ENCODE measurements at places on chromosomes 3 and 15.

GRCh38 chr3:43676441-43676840 is 14.3 kb upstream of the ABHD5 start:
- no peak for DNase-seq

DNA sequence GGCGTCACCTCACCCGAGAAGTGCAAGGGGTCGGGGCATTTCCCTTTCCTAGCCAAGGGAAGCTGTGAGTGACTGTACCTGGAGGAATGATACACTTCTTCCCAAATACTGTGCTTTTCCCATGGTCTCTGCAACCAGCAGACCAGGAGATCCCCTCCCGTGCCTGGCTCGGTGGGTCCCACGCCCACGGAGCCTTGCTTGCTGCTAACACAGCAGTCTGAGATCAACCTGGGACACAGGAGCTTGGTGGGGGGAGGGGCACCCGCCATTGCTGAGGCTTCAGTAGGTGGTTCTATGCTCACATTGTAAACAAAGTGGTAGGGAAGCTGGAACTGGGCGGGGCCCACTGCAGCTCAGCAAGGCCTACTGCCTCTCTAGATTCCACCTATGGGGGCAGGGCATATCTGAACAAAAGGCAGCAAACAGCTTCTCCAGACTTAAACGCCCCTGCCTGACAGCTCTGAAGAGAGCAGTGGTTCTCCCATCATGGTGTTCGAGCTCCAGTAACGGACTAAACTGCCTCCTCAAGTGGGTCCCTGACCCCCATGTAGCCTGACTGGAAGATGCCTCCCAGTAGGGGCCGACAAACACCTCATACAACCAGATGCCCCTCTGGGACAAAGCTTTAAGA is 31.4 kb upstream of the ABHD5 start:
- DNase-seq, result no peak

DNA sequence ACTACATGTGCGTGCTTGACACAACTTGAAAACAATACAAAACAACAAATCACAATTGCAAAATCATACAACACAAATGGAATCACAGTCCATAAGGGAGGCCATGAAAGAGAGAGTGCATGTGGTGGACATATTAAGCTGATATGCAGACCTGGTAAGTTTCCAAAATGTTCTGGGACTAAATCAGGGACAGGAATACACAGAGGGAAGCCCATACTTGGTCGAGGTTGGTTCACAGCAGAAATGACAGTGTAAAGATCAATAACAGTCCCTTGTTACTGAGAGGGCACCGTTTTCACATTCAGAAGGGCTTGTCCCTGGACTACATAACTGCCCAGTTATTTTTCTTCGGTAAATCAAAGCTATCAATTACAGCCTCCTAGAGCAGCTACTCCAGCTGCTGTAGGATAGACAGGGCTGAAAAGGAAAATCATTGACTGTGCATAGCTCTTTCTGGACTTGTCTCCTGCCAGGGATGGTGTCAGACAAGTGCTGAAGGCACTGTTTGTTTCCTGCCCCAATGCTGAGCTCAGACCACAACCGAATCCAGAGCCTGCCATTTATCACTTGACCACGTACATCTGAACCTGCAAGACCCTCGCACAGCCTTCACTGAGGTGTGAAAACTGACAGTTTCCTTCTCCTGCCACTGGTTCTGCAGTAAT is 79.5 kb upstream of the KCNMB2 start:
- DNase-seq, result no peak

DNA sequence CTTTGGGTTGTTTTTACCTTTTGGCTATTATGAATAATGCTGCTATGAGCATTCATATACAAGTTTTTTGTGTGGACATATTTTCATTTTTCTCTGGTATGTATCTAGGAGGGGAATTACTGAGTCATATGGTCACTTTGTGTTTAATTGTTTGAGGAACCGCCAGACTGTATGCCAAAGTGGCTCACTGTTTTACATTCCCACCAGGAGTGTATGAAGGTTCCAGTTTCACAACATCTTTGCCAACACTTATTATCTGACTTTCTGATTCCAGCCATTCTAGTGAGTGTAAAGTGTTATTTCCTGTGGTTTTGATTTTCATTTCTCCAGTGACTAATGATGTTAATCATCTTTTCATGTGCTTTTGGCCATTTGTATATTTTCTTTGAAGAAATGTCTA is 51.8 kb downstream of the CMTM7 start:
- peak; percentile 90 for DNase-seq

GRCh38 chr3:136262559-136262958 is 12.4 kb downstream of the PCCB start:
- DNase-seq, result no peak

DNA sequence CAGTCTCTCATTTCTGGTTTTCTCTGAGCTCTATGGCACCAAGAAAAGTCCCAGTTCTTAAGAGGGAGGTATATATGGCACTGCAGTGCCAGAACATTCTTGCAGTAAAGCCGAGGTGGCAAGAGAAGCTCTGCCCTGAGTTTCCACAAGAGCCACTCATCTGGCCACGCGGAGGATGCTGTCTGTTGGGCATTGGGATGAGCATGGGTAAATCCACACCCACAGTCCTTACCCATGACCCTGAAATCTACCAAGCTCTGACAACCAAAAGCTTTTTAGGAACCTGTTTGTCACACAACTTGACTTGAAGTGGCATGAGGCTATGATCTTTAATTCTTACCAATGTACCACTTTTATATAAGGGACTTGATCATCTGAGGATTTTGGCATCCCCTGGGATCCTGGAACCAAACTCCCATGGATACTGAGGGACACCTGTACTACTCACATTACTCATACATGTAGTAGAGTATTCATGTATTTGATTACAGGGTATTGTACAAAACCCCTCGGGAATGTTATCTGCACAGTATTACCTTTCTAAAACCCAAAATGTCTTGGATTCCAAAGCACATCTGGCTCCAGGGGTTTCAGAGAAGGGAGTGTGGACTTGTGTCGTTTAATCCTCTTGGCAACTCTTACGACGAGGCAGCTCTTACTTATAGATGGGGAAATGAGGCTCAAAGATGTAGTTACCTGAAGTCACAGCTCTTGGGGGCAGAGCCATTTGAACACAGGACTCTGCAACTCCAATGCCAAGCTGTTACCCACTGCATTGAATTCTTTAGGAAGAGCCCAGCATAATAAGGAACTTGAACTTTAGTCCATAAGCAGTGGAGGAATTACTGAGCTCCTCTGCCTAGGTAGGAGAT is 8.8 kb downstream of the RPL32 start:
- no peak for DNase-seq

Measured in fibroblast of the aortic adventitia (primary cell).